IPS DF 6.9 (cell line): ENCODE measurements at places on chromosomes 13 and 19.

- DNase-seq, result no peak
Observed at GRCh38 chr13:35804901-35805300, 326.3 kb downstream of the DCLK1 start.

- no peak for DNase-seq
Observed at GRCh38 chr19:40567750-40568494, 8.8 kb upstream of the SHKBP1 start.

DNA sequence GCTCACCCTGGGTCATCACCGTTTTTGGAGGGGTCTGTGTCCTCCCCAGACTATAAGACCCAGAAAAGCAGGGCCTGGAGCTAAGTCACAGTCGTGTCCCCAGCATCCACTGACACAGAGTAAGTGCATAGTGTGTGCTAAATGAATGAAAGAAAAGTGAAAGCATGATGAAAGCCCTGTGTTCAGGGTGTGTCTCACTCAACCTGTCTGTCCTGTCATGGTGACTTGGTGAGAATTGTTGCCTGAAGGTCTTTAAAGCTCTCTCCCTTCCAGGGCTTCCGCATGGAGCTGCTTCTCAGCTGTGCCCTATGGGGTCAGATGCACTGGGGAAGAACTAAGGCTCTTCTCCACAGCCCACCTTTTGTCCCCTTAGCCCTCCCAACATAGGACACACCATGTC, 20.5 kb upstream of the IGFL1 start:
- DNase-seq, result no peak

- DNase-seq, result no peak
Observed at GRCh38 chr19:27733551-27734266, 1479.2 kb downstream of the UQCRFS1 start.

- no peak for DNase-seq
Observed at GRCh38 chr13:32330441-32330840, 15.1 kb downstream of the BRCA2 start.

GRCh38 chr13:57624565-57625435, 6.7 kb upstream of the PCDH17 start:
- no peak for DNase-seq

DNA sequence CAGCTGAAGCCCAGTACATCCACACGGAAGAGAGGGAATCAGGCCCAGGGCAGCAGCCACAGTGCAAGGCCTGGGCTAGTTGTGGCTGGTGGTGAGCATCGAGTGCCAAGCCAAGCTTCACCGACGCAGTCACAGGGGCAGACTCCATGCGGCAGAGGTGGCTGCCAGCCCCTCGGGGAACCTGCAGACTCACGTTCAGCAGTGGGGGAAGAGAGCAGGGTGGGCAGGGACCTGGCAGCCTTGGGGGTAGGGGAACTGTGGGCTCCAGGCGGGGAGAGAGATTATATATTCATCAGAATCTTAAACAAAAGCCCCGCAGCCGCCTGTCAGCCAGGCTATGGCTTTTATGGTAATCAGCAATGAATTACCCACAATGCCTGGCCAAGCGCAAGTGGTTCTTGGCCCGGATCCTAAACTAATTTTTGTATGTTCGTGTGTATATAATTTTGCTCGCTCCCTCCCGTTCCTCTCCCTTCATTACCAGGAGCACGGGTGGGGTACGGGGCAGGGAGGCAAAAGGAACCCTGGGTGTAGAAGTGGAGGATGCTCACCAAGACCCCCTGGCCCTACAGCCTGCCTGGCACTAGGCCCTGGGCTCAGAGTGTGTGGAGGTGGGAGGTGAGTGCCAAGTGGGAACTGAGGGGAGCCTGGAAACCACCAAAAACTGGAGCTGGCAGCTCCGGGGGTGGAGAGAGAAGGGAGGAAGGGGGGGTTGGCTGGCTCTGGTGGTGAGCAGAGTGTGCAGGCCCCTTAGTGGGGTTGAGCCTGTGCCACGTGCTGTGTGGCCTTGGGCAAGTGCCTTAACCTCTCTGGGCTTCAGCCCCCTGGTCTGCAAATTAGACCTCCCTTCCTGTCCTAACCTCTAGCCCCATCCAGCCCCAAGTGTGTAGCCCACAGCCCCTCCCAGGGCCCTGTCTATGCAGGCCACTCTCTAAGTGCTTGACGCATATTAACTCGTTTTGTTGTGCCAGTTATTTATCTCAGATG, 31.9 kb downstream of the PTPRS start:
- no peak for DNase-seq

DNA sequence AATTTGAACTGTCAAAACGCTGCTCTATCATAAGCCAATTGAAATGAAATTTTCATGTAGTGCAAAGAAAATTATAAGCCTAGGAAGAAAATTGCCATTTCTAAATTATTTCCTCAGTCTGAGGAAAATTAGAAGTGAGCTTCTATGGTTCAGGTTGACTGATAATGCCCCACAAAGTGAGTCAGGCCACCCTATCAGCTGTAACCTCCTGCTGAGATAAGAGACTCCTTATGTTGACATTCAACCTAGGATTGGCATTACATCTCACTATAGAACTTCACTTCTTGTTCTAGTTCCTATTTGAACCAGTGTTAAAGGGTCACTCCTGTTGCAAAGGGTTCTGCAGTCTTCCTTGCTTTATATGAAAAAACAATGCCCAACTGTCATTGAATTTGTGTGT, 32.6 kb upstream of the RFC3 start:
- no peak for DNase-seq

- DNase-seq, result no peak
Observed at GRCh38 chr13:45896285-45896684, 44.7 kb upstream of the SIAH3 start.

- peak; percentile 31 for DNase-seq
Observed at GRCh38 chr13:102197193-102197592, 204.7 kb downstream of the FGF14 start.

GRCh38 chr13:42272115-42272803, at the start of gene AKAP11:
Gene AKAP11 (plus strand): TSS chr13:42272152. CDS start chr13:42286349, 14,197 bp downstream.
- DNase-seq, result no peak

GRCh38 chr19:39737891-39738290, at the start of gene CLC:
Gene CLC (minus strand): TSS chr19:39738029. CDS start chr19:39737952, 77 bp downstream.
- no peak for DNase-seq

DNA sequence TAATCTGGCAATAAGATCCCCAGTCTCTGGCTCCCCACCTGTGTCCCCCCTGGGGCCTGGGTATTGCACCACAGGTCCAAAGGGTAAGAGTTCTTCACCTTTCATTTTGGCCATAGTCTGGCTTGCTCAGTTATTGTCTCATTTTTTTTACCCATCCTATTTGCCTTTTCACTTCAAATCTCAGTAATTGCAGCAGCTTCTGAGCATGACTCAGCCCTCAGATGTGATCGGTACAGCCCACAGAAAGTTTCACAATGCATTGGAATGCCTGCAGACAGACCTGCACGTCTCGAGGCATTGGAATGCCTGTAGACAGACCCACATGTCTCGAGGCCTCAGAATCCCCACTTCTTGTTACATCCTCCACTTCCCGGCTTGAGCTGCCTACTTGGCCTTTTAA, 173.6 kb downstream of the NUFIP1 start:
- DNase-seq, result peak; percentile 41

DNA sequence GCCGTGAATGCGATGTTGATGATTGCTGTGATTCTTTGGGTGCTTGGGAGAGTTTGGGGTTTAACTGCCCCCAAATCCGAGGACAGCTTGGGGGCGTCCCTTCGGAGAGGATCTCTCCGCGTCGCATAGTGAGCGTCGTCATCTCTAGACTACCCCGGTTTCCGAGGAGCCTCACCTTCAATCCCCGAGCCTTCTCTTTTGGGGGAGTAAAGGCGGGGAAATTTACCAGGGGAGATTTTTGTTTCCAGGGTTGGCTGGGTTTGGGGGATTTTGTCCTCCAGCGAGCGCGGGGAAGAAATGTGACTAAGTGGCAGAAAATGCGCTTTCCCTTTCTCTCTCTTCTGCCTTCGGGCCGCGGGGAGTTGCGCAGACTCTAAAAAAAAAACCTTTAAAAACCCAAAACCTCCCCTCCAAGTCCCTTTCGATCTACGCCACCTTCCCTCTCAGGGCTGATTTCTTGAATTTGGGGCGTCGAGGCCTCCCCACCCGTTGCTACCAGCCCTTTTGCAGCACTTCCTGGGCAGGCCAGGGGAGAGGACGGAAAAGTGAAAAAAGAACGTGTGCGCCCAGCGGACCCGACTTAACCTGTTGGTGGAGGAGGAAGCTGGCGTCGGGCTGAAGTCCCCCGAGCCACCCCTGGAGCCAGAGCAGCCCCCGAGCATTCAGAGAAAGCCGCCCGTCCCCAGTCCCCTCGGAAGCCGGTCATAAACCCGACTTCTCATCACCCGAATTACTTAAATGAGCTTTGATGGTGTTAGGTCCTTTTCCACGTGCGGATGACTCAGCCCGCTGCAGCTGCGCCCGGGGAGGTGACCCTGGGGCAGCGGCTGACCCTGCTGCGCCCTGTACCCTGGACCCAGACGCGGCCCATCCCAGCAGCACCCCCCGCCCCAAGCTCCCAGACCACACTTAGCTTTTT, 17.7 kb downstream of the NFIX start:
- DNase-seq, result no peak

GRCh38 chr13:85896516-85897450, 97.6 kb upstream of the SLITRK6 start:
- no peak for DNase-seq

- DNase-seq, result no peak
Observed at GRCh38 chr13:93235258-93236015, 8.8 kb downstream of the GPC6 start.

- no peak for DNase-seq
Observed at GRCh38 chr19:55188625-55189024, 8.5 kb upstream of the SYT5 start.

GRCh38 chr13:62321895-62322294, 906.2 kb upstream of the PCDH20 start:
- no peak for DNase-seq
